ENCODE measurements at places on chromosomes 16 and 17. TPM values are rescaled to one million over a fixed set of nuclear protein-coding genes. Genes with fewer than 3 reads are reported as not detected.

The KRTAP4-5 gene
- total RNA-seq, result not detected

- DNase-seq, result peak; percentile 34
These were observed 199.3 kb downstream of the CDH8 start for GRCh38 chr16:61836804-61837393.

DNA sequence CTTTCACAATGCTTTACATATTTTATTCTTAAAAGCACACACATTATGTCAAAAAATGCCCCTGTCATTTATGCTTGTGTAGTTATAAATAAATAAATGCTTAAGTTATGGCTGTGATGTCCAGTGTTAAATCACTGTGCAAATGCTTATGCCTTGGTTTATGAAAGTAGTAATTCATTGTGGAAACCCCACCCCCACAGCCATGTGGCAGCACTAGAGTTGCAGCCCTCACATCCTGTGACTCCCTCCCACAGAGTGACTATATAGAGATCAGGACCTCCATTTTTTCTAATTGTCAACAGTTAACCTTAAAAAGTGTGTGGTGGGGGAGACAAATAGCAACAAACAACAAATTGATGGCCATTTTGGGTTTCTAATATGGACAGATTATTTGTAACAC, 2.4 kb downstream of the SKAP1 start:
- DNase-seq, result no peak

DNA sequence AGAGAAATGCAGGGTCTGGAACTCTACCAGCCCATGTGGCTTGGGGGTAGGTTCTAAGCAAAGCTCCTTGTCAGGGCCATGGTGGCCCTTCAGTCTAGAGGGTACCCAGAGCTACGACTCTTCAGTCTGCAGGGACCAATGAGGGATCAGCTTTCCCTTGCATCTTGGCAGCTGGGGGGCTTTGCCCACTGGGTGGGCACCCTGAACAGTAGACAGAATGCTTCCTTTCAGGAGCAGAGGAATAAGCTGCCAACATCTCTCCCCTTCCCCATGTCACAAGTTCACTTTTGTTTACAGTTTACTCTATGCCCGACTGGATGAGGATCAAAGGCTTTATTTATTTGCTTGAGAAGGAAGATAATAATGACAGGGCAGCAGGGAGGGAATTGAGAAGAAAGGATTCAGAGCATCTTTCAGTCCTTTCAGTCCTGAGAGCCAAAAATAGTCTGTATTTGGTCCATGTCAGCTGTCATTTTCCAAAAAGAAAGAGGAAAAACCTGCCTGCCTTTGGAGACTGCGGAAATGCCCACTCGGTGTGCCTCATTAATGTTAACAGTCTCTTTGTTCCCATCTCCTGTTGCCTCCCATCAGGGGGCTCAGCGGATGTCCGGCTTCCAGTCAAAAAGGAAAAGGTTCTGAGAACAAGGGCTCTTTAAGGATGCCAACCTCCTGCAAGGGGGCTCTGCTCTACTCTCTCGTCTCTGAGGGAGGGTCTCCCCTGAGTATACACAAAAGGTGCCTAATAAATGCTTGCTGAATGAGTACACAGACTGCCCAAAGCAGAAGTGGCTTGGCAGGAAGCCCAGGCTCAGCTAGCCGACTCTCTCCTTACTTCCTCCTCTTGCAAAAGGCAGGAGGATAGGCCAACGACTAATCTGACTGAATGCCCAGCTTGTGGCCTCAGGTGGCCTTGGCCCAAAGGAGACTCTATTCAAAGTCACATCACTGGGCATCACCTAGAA, 17.1 kb downstream of the TRAF4 start:
- peak; percentile 60 for DNase-seq

The ARL17B gene
- total RNA-seq, result 6.1 TPM

DNA sequence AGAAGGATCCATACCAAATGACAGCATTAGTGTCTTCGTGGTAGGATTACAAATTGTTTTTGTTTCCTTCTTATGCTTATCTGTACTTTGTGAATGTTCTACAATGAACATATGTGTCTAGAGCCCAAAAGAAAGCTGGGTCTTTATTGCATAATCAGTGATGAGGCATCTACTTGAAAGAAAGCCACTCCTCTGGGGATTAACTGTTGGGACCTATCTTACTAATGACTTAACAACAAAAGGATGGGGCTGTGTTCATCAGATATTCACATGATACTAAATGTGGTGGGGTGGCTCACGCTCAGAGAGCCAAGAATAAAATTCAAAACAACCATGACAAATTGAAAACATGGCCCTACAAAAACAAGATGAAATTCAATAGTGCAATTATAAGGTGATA, 160.2 kb downstream of the RGS9 start:
- DNase-seq, result peak; percentile 40

- no peak for DNase-seq
These were observed 45.2 kb upstream of the GSG1L start for GRCh38 chr16:28108590-28109247.

DNA sequence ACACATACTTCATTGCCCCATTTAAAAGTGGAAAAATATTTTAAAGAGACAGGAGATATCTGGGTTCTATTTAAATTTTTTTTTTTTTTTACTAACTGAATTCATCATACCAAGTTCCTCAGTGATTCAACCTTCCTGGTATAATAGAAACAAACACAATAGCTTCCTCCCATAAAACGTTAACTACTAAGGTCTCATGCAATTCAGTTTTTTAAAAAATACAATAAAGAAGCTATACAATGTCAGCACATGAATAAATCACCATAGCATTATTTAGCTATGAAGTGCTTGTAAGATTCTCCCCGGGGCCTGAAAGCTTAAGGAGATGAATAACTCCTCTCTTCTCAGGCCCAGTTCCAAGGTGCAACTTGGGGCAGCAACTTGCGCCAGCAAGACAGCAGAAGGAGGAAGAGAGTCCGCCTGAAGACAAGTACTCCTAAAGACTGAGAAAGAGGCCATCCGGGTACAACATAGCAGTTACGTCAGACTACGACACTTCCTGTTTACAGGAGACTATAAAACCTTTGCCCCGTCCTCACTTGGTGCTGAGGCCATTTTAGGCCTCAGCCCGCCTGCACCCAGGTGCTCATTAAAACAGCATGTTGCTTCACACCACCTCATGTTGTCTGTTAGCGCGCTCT, 81.5 kb downstream of the MYO1D start:
- no peak for DNase-seq

GRCh38 chr17:71080937-71081336, 911.6 kb downstream of the KCNJ2 start:
- no peak for DNase-seq

DNA sequence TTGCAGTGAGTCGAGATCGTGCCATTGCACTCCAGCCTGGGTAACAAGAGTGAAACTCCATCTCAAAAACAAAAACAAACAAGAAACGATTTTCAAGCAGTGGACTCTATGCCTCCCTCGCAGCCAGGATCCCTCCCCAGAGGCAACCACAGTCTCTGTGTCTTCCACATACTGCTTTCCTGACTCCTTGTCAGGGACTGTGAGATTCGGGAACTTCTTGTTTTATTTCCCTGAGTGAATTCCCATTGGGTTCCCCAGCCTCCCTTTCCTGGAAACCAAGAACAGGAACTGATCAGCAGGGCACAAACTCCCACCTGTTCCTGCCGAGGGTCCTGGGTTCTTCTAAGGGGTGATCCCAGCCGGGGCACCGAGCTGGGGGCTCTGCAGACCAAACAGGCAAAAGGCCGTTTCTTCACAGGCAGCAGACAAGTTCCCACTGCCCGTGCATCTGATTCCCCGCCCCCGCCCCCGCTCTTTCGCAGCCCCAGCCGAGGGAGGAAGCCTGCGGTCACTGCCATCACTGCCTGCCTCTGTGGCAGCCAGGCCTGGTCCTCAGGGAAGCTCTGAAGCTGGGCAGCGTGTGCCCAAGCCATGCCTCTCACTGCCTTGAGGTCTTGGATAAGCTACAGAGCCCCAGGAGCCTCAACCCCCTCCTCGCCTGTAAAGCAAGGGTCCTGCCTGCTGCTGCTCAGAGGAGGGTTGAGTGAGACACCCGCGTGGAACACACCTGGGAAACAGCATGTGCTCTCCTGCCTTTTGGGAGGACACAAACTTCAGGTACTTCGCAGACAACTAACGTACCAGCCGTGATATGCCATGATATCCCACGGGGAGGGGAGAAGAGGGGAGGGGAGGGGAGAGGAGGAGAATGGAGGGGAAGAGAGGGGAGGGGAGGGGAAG, 5.5 kb upstream of the PIEZO1 start:
- DNase-seq, result no peak

DNA sequence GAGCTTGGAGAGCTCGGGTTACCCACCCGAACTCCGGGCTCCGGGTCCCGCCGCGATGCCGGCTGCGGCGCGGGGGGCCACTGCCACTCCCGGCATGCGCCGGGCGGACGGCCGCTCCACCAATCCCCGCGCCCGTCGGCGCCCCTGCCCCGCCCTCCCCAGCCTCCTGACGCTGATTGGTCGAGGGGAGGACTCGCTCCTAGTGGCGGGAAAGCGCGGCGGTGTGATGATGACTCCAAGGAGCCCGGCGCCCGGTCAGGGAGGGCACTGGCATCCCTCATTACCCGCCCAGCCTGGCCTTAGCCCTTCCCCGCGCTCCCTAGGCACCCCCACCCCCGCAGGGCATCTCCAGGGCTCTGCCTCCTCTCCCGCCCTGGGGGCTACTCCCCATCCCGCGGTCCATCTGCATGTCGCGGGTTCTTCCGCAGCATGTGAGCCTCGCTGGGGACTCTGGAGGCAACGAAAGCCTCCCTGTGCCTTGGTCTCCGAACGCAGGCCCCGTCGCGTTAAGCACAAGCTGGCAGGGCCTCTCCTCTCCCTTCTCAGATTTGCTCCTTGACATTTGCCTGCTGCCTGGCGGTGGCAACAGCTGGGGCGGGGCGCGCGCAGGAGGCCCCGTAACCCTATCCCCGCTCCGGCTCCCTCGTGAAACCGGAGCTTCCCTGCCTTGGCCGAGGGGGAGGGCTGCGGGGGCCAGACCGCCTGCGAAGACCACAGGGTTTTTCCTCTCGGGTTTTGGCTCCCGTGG, 1.7 kb downstream of the ATP2A1 start:
- DNase-seq, result peak; percentile 77

The MYH8 gene
- not detected for total RNA-seq

- DNase-seq, result peak; percentile 77
These were observed 19.8 kb downstream of the COX4I1 start for GRCh38 chr16:85819245-85819644.

DNA sequence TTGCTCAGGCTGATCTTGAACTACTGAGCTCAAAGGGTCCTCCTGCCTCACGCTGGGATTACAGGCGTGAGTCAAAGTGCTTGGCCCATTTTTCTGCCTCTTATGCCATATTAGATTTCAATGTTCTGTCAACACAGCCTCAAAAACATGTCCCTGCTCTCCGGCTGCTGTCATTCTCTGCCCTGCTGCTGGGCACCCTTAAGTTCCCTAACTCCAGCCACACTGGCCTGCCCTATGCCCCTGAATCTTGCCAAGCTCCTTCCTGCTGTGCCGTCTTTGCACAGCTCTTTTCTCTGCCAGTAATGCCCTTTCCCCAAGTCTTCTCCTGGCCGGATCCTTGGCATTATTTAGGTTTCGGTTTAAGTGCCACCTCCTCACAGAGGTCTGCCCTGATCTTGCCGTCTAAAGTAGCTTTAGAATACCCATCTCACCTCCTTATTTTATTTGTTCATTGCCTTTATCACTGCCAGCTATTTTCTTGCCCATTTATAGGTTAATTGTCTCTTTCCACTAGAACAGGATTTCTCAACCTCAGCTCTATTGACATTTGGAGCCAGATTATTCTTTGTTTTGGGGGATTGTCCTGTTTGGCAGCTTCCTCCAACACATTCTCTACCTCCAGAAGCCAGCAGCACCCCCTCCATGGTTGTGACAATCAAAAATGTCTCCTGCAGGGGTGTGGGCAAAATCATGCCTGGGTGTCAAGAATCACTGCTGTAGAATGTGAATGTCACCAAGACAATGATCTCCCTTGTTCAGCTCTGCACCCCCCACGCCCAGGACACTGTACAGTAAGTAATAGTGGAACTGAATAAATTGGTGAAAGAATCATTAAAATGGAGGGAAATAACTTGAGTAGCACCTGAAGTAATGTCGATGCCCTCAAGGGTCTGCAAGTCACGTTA, 168.2 kb downstream of the CYLD start:
- DNase-seq, result no peak

The PPL gene
- total RNA-seq, result 50.5 TPM

DNA sequence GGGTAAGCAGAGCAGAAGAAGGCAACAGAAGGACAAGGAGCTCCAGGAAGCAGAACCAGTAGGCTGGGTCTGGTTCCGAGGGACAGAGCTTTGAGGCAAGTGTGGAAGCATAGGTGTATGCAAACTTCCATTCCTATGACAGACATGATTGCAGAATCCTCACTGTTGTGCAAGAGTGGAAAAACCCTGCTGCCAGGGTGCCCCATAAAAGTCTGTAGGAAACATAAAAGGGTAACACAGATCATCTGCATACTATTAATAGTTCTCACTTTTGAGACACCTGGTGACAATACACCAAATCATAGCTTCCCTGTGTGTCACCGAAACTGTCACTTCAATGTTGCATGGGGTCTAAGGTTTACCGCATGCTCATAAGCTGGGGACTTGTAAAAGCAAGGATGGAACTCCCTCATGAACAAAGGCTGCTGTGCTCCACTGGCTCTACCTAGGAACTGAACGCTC, 39.7 kb downstream of the ARHGAP17 start:
- DNase-seq, result no peak

DNA sequence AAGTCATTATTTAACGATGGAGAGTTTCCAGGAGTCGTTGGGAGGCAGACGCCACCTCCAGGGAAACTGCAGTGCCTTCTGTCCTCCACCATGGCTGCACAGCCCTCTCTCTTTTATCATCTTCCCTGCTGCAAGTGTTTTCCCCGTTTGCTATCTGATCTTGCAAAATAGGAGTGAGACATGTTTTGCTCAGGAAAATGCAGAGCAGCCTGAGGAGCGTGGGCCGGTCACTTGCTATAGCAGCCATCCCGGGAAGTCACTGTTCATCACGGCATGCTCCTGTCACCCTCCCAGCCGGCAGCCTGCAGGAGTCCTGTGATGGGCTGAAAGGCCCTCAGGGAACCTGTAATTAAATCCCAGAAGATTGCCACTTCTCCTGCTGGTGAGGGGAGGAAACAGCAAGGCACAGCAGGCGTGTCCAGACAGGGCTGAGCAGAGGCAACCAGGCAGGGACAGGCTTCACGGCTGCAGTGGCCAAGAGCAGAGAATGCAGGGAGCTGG, 143.1 kb downstream of the GSG1L start:
- DNase-seq, result no peak

- no peak for DNase-seq
These were observed 10.9 kb downstream of the NHERF1 start for GRCh38 chr17:74759243-74759801.

- DNase-seq, result no peak
These were observed 3.6 kb downstream of the THOC6 start for GRCh38 chr16:3027489-3027795.

The CACNA1G gene
- 0.99 TPM for total RNA-seq

DNA sequence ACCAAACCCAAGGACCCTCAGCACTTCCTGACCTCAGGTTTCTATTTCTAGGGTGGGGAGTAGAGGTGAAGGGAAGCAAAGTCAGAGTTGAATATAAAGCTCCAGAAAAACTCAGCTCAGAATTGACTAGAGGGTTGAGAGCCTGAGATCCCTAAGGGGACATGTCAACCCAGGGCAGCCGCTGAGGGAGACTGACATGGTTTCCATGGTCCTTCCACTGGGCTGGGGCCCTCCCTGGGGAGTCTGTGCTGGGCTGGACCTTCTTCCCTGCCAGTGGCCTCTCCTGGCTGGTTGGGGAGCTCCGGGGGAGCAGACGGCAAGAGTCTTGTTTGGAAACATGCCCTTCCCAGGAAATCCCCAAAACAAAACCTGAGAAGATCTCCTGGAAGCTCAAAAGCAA, 121.3 kb downstream of the METRNL start:
- DNase-seq, result no peak

The FOXL1 gene
- total RNA-seq, result 24.1 TPM

Measured in fibroblast of lung (primary cell).